ENCODE measurements at places on chromosomes 3 and 15.

DNA sequence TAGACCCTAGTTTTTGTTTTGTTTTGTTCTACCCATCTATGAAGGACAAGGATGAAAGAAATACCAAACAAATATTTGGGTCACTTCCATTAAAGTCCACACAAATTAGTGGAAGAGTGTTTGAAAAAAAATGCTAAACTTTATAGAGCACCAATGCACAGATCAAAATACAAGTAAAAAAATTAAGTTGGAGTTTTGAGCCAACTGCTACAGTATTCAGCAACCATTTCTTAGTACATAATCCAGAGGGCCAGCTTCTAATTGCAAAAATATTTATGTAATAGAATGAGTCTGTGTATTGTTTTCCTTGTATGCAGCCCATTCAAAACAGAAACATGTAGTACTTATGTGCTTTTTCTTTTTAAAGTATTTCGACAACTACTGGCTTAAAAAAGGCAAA lies 121.1 kb downstream of the CBLB start:
- DNase-seq = no peak

DNA sequence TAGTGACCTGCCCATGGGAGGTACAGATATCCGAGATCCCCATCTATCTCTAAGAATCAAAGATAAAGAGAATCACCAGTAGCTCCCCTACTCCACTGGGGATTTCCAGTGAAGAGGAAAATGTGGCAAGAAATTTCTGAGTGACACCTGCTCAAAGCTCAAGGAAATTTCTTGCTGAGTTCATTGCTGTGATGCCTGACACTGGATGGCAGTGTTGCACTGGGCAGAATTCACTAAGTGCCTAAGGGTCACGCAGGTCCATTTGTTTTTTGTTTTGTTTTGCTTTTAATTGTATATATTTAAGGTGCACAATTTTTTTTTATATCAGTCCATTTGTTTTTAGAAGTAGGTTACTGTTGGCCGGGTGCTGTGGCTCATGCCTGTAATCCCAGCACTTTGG lies 109.5 kb upstream of the KCNAB1 start:
- DNase-seq = peak; percentile 8

DNA sequence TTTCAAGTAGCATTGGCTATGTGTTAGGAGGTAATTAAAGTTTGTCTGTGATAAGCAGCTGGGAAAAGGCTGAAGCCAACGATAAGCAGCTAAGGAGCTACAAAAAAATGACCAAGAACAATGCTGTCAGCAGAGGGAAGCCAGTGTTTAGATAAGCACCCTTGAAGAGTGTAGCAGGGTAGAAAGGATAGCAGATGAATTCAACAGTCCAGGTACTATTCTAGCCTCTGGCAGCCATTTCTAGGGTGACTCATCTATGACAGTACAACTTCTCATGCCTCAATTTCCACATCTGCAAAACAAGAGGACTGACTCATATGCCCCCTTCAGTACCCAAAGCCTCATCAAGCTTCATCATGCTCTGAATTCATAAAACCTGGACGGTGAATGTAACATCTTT lies 617.6 kb upstream of the UBE2E2 start:
- DNase-seq = no peak

GRCh38 chr3:151398895-151399294 lies 14.3 kb upstream of the P2RY12 start:
- DNase-seq = no peak

DNA sequence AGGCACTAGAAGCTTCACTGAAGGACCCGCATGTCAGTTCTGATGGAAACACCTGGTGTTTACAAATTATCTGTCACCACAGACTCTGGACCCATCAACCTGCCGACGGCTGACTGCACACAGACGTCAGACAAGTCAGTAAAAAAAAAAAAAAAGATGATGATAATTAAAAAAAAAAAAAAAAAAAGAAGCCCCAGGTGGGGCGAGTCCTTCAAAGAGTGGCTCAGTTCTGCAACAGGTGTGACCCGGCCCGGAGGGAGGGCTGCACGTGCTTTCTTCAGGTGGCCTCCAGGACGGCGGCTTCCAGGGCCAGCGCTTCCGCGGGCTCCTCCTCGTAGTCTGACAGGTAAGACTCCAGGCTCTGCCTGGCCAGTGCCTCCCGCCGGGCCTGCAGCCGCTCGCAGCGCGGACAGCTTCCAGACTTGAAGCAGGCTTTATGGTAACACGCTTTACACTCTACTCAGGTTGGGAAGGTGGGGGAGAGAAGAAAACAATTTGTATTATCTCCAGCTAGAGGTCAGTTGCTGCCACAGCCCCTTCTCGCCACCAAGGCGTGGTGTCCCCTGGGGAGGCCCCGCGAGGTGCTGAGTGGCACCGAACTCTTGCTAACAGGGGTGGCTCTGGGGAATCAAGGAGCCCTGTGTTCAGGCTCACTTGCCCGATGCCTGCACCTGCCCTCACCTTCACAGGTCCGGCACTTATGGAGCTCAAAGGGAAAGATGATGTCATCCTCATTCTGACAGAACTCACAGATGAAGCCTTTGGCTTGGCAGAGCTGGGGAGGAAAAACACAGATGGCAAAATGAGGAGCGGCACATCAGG lies 61.8 kb downstream of the RUBCN start:
- no peak for DNase-seq

- DNase-seq = no peak
Observed at GRCh38 chr3:90062016-90062415, 954.6 kb downstream of the EPHA3 start.

DNA sequence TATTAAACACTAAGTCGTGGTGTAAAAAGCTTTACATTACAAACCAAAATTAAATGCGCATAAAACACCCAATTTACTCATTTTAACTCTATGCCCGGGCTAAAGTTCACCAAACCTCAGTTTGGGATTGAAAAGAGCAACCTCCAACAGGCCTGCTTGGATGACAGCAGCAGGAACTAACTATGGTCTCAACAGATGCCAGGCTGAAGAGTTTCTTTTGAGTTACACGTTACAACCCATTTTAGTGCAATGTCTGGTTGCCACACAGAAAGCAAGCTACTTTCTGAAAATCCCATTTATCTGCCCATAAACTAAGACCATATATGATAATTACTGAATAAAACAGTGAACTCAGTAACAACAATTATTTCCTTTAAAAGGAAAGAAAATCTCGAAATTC lies 2.2 kb downstream of the SATB1 start:
- no peak for DNase-seq

DNA sequence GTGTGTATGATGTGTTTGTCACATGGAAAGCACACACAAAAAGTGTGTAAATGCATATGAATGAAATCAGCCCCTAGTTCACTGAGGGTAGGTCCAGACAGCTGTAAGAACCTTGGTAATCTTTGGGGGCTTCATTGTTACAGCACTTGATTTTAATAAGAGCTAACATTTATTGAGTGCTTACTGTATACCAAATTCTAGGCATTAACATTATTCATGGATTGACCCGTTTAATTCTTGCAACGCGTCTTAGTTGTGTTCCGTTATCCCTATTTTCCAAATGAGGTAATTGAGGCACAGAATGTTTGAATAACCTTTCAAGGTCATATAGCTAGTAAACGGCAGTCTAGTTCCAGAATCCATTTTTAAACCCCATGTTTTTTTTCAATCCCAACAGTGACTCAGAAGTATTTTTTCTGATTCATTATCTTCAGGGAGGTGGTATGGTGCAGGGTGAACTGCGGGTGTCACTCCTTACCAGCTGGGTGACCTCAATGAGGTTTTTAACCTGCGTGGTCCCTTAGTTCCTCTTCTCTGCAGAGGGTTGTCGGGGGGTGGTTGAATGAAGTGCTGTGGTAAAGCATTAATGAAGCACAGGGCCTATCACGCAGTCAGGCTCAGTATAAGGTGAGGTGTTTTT lies 14.2 kb downstream of the RAB8B start:
- no peak for DNase-seq

- DNase-seq = no peak
Observed at GRCh38 chr15:72147418-72147817, 29.2 kb downstream of the SENP8 start.
